ENCODE measurements at places on chromosomes 5 and 9.

- no peak for DNase-seq
Measured at GRCh38 chr5:169325273-169325672, 24.3 kb upstream of the SLIT3 start.

DNA sequence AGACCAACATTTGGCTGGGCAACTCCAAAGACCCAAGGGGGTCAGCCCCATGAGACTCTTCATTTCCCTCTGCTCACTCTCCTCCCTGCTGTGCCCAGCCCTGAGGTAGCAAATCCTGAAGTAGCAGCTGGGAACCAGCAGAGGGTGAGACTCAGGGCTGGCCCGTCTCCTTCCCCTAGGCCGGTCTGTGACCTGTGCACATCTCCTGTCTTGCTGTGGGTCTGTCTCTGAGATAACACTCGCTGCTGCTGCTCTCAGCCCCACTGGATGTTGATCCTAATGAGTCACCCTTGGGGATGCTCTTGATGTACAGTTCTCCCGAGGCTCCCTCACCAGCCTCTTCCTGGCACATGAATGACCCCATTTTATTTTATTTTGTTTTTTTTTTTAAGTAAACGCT, 7.3 kb upstream of the OR2V1 start:
- DNase-seq: no peak

DNA sequence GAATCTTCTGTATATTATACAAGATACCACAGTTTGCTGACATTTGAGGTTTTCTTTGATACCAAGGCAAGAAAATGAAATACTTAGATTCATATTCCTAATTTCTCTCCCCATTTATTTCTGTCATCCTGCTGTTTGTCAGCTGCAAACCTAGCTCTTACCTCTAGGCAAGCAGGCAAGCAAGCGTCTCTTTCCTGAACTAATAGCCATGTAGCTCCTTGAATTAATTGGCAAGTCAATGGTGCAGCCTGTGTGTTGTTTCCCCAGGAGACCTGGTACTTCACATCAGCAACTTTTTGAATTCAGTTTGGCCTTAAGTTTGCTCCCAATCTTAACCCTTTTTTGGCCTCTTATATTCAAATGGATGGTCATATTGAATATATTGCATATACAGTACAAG, 573.6 kb upstream of the ARRDC3 start:
- no peak for DNase-seq

DNA sequence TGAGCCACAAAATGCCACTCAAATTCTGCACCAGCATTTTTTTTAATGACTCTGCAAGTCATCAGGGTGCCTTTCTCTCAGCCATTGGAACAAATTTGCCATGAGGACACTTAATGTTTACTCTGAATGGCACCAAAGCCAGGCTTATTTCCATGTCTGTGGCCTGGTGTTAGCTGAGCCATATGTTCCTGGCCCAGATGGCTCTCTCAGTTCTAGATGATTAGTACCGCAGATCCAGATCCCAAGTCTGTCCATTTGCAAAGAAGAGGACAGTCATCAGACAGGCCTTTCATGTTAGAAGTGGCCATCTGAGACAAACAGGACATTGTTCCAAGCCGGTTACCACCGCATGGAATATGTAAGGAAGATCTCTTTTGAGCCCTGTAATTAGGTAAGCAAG, 70.3 kb downstream of the INSYN2B start:
- no peak for DNase-seq

- no peak for DNase-seq
Measured at GRCh38 chr5:149007174-149007573, 55.7 kb downstream of the SH3TC2 start.

DNA sequence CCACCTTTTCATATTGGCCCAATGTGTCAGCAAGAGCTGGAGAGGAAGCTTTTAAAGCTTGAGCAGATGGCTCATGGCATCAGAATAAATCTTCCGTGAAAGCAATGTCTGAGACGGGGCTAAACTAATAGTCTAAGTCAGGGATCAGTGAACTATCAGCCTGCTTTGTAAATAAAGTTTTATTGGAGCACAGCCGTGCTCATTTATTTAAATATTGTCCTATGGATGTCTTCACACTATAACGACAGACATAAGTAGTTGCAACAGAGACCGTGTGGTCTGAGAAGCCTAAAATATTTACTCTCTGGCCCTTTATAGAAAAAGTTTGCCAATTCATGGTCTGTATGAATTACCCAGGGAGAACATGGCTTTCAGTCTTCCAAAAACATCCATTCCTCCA, 85.6 kb upstream of the SLC44A1 start:
- DNase-seq: no peak

DNA sequence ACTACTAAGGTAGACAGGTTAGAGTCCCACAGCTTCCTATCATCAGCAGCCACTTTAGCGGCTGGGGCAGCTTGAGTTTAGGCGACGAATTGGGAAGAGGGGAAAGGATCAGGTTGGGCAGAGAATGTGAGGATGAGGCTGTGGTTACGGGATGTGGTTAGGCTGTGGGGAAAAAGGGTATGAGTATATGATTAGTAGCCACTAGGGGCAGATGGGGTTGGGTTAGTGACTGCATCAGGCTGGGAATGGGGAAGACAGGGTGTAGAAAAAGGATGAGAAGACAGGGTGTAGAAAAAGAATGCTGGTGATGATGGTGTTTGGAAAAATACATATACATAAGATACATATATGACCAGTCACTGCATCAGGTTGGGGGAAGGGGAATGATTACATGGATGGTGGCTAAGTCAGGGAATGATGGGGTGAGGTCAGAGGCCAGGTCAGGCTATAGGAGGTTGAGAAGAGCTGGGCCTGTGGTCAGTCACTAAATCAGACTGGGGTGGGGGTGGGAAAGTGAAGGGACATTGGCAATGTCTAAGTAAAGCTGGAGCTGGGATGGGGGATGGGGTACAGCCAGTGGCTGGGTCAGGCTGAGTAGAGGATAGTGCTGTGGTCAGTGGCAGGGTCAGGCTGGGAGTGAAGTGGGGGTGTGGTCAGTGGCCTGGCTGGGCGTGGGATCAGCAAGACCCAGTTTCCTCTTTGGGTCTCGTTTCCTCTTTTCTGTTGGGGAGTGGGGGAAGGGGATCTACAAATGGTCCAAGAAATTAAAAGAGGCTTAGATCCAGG, 2.1 kb downstream of the TLN1 start:
- DNase-seq: no peak

DNA sequence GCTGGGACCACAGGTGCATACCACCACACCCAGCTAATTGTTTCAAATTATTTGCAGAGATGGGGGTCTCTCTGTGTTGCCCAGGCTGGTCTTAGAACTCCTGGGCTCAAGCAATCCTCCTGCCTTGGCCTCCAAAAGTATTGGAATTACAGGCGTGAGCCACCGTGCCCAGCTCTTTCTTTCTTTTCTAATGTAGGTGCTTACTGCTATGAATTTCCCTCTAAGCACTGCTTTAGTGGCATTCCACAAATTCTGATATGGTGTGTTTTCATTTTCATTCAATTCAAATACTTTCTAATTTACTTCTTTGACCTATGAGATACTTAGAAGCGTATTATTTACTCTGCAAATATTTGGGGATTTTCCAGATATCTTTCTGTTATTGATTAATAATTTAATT, 14.9 kb downstream of the HMGXB3 start:
- DNase-seq: no peak

- no peak for DNase-seq
Measured at GRCh38 chr5:82277613-82277986, 554 bp downstream of the RPS23 start.

DNA sequence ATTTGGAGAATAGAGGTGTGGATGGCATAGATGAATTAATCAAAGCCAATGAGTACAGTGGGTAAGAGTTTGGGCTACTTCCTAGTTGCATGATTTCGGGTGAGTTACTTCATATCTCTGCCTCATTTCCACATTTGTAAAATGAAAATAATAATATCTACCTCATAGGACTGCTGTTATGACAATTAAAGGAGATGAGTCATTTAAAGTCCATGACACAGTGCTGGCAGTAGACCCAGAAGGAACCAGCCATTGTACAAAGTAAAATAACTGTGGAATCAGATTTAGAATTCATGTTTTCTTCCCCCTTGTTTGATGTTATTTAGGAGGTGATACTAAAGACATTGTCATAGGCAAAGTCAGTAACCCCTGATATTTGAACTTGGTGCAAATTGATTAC, 139.5 kb upstream of the SLC27A6 start:
- DNase-seq: no peak

GRCh38 chr9:93133681-93134014, 403 bp downstream of the NINJ1 start:
- no peak for DNase-seq

GRCh38 chr5:128644863-128645262, 106.8 kb upstream of the FBN2 start:
- no peak for DNase-seq

- no peak for DNase-seq
Measured at GRCh38 chr5:158414333-158414762, 555.4 kb upstream of the CLINT1 start.

DNA sequence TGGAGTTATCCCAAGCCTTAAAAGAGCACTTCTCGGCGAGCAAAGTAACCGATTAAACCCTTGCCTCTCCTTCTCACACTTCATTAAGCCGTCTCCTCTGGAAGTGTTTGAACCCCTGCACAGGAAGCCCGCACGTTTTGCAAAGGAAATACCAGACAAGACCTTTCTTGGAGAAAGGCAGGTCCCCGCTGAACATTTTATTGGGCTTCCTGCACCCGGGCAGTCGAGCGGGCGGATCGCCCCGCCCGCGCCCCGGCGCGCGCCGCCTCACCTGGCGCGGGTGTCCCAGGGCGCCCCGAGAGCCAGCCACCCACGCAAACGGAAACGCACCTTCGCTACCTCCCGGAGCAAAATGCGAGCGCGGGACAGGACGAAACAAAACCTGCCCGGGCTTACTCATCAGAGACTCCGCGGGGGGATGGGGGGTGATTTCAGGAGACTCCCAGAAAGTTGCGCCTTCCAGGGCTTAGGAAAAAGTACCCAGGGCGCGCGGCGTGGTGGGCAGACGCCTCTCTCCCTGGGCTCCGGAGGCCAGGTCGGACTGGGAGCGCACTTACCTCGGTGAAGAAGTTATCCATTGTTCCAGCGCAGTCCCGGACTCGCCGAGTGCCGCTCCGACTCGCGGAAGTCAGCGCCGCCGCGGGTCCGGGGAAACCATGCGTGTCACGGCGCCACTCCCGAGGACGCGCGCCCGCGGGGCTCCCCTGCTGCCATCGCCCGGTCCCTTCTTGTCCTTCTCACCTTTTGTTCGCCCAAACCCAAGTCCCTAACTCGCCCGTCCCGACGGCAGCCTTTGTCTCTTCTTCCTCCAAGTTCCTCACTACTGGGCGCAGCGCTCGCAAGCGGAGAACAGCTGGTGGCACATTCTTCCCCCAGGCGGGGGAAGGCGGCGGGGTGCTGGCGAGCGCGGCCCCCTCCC, 598 bp downstream of the MYO10 start:
- no peak for DNase-seq

- no peak for DNase-seq
Measured at GRCh38 chr5:175640106-175640775, 17.6 kb upstream of the HRH2 start.

DNA sequence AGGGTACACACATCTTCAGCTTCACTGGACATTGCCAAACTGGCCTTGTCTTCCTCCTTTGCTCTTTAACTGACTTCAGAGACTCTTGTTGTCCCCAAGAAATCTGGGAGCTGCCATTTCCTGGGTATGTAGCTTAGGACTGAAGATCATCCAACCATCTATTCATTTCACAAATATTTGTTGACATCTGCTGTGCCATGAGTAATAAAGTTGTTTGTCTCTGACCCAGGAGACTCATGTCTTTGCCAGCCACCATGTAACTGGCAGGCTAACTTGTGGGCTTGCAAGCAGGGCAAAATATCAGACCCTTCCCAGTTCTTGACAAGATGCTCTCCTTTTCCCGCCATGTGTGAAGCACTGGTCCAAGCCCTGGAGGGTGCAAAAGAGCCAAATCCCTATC, 17.1 kb upstream of the TOR1B start:
- DNase-seq: no peak

GRCh38 chr5:31924005-31924404, 250.1 kb downstream of the GOLPH3 start:
- no peak for DNase-seq

DNA sequence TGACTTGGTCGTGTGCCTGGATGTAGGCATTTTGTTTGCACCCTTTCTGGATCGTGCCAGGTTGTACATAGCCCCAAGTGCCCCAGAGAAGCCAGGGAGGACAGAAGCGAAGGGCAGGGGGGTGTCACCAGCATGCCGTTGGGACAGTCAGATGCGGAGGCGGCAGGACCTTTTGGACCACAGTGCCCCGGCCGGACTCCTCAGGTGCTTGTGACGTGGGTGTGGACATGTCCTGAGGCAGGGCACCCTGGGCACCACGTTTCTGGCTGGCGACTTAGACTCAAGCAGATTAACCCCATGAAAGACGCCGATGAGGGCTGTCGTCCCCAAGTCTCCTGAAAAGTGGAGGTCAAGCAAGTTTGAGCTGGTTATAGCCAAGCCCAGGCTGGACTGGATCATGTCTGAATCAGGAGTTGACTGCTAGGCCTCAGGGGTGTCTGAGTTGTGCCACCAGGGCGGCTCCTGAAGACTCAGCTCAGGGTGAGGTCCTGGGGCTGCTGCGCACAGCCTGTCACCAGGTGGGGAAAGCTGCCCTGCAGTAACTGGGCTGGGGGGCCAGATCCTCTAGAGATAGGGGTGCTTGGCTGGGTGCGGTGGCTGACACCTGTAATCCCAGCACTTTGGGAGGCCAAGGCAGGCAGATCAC, 42.0 kb downstream of the HABP4 start:
- no peak for DNase-seq

- no peak for DNase-seq
Measured at GRCh38 chr9:78118742-78119473, 87.3 kb upstream of the GNAQ start.

DNA sequence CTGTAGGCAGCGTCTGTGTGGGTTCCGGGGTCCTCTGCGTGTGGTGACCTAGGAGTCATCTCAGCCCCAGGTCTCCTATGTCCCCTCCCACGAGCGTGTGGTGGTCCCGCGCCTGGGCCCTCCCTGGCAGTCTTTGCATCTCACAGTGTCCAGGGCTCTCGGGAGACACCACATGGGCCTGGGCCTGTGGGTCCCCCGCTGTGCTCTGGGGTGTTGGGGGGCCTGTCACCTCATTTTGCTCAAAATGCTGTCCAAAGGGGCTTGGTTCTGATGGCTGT, 27.1 kb downstream of the CEP72 start:
- no peak for DNase-seq

- DNase-seq: no peak
Measured at GRCh38 chr5:125746917-125747316, 676.3 kb upstream of the GRAMD2B start.

GRCh38 chr5:94691949-94692348, 73.5 kb downstream of the SLF1 start:
- no peak for DNase-seq

GRCh38 chr5:122424132-122424531, 112.1 kb downstream of the SNCAIP start:
- no peak for DNase-seq

DNA sequence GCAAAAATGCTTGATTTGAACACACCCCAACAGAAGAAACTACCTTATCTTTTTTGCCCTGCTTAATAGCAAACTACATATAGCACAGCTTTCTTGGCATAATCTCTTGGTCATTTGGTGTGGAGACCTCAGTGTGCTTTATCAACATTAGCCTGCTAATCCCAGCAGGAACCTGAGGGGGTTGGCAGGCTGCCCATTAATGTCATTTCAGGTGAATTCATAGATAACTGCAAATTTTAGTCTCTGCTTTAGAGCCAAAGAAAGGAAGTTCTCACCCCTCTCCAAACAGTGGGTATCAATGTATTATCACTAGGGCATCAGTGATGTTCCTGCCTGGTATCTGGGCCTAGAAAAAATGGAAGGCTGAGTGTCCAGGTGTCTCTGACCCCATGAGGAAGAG, 489.0 kb downstream of the NTRK2 start:
- no peak for DNase-seq

Measured in activated CD8-positive, alpha-beta memory T cell treated with anti-CD3 and anti-CD28 coated beads for 1 hour (primary cell).